Activated naive CD4-positive, alpha-beta T cell treated with Interleukin-2 at 50 U/mL for 16 hours (primary cell): ENCODE measurements at places on chromosomes 1 and 21.

DNA sequence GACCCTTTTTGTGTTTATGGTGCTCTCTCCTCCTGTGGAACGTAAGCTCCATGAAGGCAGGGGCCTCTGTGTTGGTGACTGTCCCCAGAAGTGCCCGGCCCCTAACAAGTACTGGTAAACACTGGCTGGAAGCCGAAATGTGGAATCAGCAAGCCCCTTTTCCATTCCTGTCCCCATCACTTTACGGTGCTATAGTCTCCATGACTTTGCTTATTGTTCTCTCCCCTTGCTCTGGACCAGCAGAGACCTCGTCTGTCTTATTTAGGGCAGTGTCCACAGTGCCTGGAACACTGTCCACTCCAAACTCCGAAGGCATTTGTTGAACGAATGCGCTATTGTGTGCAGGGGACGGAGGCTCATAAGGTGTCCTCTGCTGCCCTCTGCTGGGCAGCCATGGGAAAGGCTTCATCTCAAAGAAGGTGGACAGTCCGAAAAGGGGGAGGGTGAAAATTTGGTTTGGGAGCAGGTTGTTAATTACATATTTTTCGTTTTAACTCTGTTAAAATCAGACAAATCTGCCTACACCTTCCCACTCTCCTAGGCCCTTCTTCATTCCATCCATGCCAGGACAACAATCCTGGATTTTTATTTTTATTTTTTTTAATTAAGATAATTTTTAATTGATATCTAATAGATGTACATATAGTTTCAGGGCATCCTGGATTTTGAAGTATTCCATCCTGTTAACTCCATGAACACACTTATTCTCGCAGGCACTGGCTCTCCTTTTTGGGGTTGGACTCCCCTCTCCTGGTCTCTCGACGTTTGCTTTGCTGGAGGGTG lies 115.6 kb downstream of the PGBD5 start:
- peak; percentile 61 for DNase-seq

GRCh38 chr1:27656157-27656893 lies 15.7 kb downstream of the IFI6 start:
- no peak for DNase-seq

GRCh38 chr1:194252199-194252598 lies 1065.8 kb upstream of the B3GALT2 start:
- DNase-seq = no peak

- DNase-seq = no peak
Observed at GRCh38 chr1:114154963-114155322, 1.3 kb upstream of the SYT6 start.

- no peak for DNase-seq
Observed at GRCh38 chr1:65319754-65320153, 10.4 kb downstream of the DNAJC6 start.

DNA sequence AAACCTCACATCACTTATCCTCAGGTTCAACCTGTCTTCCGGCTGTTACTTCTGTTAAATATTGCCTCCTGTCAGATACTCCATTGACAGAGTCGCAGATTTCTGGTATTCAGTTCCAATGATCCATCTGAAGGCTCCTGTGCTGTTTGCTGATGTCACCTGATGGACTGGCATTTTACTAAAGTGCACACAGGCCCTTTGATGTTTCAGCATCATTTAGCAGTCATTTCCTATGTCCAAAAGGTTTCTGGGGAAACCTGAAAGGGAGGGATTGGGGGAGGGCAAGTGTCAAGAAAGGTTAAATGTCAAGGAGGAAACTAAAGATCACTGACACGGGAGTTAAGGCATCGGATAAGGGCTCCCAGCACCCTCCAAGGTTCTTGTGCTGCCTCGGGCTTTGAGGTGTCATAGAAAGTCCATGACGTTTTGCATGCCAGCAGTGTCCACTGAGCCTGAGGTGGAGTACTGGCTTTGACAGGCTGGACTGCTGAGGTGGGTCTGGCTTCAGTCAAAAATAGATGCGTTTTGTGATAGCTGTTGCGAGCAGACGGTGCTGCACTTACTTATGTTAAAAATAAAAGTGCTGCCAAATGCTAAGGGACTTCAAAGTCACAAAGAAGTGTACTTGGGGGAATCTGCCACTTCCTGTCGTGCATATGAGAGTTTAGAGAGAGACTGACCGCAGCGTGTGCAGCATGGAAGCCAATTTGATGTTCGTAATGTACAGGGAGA lies 30.8 kb downstream of the XCL2 start:
- no peak for DNase-seq

DNA sequence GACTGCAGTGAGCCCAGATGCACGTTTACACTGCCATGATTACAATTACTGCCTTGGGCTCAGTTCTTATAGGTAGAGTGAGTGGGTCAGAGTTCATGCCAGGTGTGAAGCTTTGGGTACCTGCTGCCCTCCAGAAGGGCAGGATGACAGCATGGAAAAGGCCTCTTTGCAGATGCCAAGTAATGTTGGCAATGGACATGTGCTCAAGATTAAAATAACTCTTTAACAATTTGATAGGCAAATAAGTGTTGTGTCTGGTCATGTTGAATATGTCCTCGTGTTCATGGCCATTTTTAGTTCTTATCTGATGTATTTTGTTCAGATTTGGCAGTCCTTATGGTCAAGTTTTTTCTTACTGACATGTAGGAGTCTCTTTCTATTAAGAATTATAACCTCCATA lies 34.8 kb downstream of the S100B start:
- DNase-seq = no peak

DNA sequence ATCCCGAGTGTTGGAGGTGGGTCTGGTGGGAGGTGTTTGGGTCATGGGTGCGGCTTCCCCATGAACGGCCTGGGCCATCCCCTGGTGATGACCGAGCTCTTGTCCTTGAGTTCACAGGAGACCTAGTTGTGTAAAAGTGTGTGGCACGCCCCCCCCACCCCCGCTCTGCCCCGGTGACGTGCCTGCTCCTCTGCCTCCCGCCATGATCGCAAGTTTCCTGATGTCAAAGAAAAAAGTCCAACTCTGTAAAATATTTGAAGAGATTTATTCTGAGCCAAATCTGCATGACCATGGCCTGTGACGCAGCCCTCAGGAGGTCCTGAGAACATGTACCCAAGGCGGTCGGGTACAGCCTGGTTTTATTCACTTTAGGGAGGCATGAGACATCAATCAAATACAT lies 125.1 kb upstream of the COL6A1 start:
- no peak for DNase-seq
